ENCODE measurements at places on chromosomes 4 and X.

DNA sequence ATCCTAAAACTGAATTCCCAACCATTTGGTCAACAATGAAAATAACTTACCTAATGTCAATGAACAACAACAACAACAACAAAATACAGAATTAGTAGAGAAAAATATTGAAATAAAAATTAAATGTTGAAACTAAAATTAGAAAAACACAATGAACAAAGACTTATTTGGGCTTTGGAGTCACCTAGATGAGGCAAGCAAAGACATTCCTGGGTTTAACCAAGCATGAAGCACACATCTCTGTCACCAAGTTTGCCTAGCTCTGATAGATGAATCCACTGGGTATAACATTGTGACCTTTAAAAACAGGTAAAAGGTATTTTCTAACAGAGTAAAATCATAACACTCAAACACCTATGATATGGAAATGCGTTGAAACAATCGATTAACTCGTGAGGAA is 13.2 kb upstream of the SYTL5 start:
- DNase-seq, result no peak

DNA sequence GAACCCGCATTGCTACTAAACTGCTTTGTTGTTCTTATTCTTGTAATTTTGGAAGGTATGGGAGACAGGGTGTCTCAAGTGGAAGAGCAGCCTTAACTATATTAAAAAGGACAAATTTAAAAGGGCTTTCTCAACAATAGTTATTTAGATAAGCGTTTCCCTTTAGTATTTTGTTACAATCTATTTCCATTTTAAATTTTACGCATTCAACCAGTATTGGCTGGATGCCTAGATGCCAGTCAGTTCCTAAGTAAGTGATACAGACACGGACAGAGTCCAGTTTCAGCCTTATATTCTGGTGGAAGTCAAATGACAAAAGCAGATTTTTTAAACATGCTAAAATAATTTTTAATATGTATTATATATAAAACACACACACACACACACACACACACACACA is 28.3 kb downstream of the FAT1 start:
- DNase-seq, result no peak

- peak; percentile 64 for DNase-seq
Observed at GRCh38 chrX:24241822-24242648, 71.8 kb downstream of the SUPT20HL2 start.

DNA sequence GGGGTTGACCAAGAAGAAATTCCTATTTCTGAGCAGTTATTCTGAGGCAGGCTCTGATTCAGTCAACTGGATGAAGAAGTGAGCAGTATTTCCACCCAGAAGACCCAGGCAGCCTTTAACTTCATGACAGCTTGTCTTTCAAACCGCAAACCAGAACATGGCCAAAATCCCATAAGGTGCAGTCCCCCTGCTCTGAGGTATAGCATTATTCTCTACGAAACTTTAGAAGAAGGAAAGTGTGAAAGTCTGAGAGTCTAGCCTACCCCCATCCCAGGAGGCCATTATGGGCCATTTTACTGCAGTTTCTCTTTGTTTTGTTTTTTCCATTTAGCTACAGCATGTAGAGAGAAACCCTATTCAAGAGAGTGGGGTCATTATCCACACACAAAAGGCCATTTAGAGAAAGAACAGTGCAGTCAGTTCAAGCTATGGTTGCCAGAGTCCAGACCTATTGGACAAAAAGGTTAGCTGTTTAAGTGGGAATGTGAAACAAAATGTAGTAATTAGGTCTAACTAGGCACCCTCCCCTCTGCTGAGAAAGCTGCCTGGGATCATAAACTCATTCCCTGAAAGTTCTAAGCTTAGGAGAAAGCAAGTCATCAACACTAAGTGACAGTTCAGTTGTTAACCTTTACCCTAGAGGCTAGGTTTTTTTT is 52.1 kb upstream of the RASGEF1B start:
- DNase-seq, result no peak

- DNase-seq, result no peak
Observed at GRCh38 chr4:125231661-125232060, 83.1 kb upstream of the FAT4 start.

- peak; percentile 1 for DNase-seq
Observed at GRCh38 chr4:64940698-64941097, 531.4 kb upstream of the TECRL start.

- DNase-seq, result peak; percentile 13
Observed at GRCh38 chr4:2797545-2798305, 4.8 kb downstream of the SH3BP2 start.

- DNase-seq, result no peak
Observed at GRCh38 chr4:56028165-56028564, 79.4 kb downstream of the CEP135 start.

- DNase-seq, result no peak
Observed at GRCh38 chr4:18803781-18804180, 782.2 kb upstream of the LCORL start.

GRCh38 chrX:17072301-17072700 is 125.8 kb downstream of the REPS2 start:
- DNase-seq, result no peak

DNA sequence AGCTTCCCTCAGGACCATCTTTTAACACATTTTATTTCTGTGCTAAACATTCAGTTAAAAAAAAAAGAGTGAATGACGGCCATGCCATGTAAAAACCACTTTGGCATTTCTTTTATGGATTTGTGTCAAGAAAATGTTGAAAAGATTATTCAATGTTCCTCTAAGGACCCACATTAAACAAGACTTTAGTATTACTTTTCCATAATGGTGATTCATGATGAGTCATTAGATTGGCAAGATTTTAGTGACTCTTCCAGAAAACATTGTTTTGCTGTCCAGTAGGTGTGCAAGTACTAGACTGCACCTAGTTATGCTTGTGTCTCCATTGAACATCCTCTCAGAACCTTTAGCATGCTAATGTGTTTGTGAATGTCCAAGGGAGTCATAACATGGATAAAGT is 748.6 kb downstream of the STPG2 start:
- DNase-seq, result no peak

- no peak for DNase-seq
Observed at GRCh38 chr4:167210166-167210565, 24.1 kb downstream of the SPOCK3 start.

DNA sequence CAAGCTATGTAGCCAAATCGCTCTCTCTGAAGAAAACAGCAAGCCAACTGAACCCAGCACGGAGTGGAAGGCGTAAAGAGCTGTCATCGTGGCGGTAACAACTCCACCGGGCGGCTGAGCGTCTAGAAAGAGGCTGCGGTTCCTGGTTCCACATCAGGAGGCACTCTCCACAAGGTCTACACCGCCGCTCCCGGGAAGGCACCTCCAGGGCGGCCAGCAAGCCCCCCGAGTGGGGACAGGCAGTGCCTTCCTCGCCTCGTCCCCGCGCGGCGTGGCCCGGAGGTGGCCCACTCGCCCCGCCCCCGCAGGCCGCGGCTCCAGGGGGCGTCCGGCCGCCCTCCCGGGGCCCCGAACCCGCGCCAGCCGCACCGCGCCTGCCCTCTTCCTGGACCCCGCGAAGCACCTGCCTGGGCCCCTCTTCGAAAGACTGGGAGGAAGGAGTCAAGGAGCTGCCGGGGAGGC is 755 bp downstream of the KLHL8 start:
- peak; percentile 76 for DNase-seq

- DNase-seq, result no peak
Observed at GRCh38 chr4:182380771-182381181, 137.6 kb downstream of the TENM3 start.

GRCh38 chr4:185810746-185811508 is 1.1 kb downstream of the SORBS2 start:
- no peak for DNase-seq

GRCh38 chr4:72567821-72568675 is 973 bp downstream of the ADAMTS3 start:
- peak; percentile 16 for DNase-seq

DNA sequence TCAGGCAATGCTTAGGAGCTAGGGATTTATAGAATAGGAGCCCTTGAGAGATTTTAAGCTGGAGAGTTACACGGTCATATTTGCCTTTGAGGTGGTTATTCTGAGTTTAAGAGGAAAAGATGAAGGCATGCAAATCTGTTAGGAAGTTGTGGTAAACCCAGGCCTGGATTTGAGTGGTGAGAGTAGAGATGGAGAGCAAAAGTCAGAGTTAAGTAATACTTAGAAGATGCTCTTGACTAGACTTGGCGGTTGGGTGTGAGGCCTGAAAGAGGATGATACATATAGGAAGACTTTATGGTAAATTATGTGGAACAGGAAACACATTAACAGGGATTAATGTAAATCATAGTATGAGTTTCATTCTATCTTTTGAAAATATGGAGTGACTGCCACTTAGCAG is 136.0 kb upstream of the ARX start:
- DNase-seq, result no peak

DNA sequence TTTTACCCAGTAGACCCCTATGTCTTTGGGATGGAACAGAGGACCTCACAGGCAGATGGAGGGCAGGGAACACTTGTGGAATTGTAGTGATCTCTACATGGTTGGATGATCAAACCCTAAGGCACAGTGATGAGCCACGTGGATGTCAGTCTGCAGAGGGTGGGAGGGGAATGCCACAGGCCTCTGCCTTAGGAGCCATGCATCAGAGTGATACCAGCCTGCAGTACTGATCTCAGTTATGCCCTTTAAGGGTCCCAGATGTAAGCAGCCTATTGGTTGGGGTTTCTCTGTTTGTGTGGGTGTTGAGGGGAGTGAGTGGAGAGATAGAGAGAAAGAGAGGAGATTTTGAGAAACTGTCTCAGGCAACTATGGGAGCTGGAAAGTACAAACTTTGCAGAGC is 39.9 kb upstream of the XAGE1B start:
- no peak for DNase-seq

- no peak for DNase-seq
Observed at GRCh38 chr4:34636623-34637022, 1607.7 kb downstream of the ARAP2 start.

DNA sequence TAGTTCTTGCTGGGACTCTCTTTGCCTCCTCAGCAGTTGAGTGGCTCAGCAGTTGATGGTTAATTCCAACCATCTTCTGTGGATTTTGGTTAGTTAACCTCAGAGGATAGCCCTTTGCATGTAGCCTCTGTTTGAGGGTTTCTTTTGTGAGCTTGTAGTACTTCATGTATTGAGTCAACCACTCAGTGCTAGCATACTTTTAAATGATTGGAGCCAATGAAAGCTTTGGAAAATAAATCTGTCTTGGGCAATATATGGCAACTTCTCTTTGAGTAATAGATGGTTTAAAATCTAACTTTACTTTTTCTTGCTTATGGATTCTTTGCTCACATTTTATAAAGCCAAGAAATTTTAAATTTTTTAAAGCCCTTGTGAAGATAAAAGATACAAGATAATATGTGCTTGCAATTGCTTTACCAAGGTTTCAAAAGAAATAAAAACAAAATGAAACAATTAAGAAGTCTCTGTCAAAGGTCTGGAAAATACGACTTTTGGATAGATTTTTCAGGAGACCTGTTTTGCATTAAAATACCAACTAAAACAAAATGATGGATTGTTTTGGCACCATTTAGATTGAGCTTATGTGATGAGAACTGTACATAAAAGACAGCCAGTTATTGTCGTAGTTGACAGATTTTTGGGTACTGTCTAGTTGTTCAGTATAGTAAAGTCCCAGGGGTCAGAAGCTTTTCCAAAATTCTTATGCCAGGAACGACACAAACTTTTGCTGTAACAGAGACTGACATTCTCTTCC is 181.9 kb downstream of the SPRY1 start:
- no peak for DNase-seq

- DNase-seq, result no peak
Observed at GRCh38 chr4:41380511-41381157, 123.9 kb downstream of the UCHL1 start.

GRCh38 chrX:114162068-114162735 is 421.7 kb upstream of the HTR2C start:
- DNase-seq, result peak; percentile 6

- no peak for DNase-seq
Observed at GRCh38 chr4:69196209-69196965, 18.2 kb downstream of the UGT2B11 start.

DNA sequence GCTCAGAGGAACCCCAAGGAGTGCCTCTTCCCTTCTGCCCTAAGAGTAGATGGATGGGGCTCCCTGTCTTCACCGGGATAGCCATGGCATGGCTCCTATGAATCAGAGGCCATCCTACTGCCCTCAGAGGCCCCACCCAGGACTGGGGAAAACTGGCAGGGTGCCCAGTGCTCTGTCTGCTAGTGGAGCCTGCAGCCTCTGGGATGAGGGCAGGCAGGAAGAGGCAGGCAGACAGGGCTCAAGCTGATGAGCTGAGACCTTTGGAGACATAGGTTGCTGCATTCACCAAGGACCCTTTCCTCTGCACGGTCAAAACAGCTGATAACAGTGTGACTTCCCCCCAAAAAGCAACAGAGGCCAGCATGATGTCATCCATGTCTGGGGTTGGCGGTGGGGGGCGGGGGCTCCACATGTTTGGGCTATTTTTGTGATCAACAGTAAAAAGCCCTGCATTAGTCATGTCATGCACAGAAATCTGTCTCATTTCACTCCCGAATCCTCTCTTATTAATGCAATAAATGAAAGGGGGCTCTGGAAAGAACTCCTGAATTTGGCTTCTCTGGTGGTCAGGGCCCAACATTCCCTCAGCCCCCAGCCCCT is 207.6 kb upstream of the MAMLD1 start:
- no peak for DNase-seq

GRCh38 chr4:95181243-95181995 is 367.4 kb downstream of the UNC5C start:
- DNase-seq, result no peak
